ENCODE measurements at places on chromosomes 1 and 21.

- no peak for DNase-seq
Observed at GRCh38 chr1:109780982-109781381, 17.3 kb upstream of the EPS8L3 start.

DNA sequence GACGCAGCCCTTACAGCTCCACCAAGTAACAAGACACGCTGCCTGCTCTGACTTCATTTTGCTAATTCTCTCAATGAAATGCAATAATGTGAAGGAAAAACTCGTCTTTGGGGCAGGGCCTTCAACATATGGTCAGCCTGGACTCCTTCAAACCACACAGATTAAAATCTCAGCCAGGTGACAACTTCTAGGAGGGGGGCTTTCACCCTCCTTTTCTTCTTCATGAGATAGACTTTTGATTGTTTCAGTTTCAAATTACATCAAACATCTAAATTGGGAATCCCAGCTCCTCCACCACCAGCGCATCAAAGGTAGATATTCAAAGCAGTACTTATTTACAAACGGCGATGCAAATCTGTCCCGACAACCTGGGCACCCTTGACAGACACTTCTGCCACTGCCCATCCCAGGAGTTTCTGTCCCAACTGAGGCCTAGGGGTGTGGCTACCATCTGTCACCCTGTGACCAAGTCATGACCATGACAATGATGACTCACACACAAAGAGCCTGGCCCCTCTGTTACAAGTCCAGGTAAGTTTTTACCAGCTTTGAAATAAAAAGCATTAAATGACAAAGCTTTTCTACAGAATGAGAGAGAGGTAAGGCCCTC is 29.7 kb downstream of the SSBP3 start:
- peak; percentile 15 for DNase-seq

GRCh38 chr21:41201385-41201784 is 33.4 kb downstream of the BACE2 start:
- DNase-seq, result no peak

GRCh38 chr1:53420341-53420740 is 38.9 kb upstream of the DMRTB1 start:
- DNase-seq, result no peak

DNA sequence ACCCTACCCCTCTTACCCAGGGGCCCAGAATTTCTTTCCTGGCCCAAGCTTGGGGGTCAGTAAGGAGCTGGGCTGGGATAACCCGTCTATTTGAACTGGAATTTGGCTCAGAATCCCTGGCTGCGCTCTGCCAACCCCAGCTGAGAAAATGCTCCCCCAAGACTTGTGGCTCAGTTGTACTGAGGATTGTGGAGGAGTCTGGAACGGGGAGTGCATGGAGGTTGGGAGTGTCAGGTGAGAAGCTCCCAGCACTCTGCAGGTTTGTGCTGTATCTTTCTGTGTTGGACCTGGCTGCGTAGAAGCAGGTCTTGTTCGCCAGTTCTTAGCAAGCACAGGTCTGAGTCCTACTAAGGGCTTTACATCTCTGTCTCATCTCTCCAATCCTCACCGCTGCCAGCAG is 1.6 kb downstream of the TCEA3 start:
- no peak for DNase-seq

GRCh38 chr1:155183775-155184221 is 10.1 kb downstream of the TRIM46 start:
- DNase-seq, result no peak

DNA sequence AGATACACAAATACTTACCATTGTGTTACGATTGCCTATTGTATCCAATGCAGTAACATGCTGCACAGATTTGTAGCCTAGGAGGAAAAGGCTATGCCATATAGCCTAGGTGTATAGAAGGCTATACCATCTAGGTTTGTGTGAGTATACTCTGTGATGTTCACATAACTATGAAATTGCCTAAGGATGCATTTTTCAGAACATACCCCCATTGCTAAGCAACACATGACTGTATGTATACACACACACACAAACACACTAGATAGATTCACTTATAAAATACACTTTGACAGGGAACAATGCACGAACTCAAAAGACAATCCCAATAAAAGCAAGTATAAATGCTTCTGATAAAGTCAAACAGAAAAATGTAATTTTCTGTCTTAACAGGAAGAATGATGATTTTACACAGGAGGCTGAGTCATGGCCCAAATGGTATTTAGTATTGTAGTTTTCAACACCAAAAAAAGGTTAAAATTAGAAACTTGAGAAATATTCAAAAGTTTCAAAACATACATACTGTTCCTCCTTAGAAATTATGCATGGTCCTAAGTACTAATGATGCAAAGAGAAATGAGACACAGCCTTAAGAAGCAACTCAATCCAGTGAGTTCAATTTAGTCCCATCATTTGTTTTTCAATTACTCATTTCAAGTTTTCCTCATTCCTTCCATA is 12.2 kb downstream of the FH start:
- DNase-seq, result no peak

DNA sequence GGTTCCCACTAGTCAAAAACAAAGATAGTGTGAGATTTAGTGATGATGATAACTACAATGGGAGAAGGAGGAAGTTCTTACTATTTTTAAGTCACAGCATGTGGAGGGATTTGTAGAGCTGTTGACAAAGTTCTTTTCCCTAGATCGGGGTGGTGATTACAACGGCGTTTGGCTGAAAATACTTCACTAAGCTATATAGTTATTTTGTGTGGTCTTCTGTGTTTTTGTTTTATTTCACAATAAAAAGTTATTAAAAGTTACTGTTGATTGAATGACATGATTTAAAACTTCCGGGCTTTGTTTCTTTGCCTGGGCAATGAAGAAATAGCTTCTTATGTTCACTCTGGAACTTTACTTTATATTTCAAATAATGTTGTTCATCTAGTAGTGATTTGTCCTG is 47.3 kb upstream of the SSX2IP start:
- DNase-seq, result no peak

GRCh38 chr1:116256875-116257274 is 116.2 kb upstream of the ATP1A1 start:
- no peak for DNase-seq

GRCh38 chr21:32412162-32413014 is at the start of gene EVA1C:
Gene EVA1C, plus strand, starts transcription at chr21:32412706. Its CDS starts 148 bp downstream, at chr21:32412854.
- peak; percentile 52 for DNase-seq

- DNase-seq, result no peak
Observed at GRCh38 chr1:43978264-43978550, 803 bp upstream of the B4GALT2 start.

GRCh38 chr1:173377266-173377665 is 99.9 kb upstream of the PRDX6 start:
- DNase-seq, result no peak

- DNase-seq, result peak; percentile 68
Observed at GRCh38 chr1:183685112-183685713, 32.1 kb upstream of the APOBEC4 start.

DNA sequence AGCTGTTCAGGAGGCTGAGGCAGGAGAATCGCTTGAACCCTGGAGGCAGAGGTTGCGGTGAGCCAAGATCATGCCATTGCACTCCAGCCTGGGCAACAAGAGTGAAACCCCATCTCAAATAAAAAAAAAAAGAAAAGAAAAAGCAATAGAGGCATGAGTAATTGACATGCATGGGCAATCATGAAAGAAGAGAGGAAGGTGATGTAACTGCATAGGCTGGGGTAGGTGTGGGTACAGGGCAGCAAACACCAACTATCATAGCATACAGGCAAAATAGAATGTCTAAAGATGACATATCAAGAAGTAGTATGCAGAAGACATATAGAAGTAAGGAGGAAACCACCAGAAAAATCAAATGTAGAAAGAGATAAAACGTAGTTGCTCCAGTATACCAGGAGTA is 19.0 kb upstream of the MGST3 start:
- DNase-seq, result no peak
